ENCODE measurements at places on chromosomes 3 and 15.

GRCh38 chr15:86483936-86484335, 404.3 kb downstream of the AGBL1 start:
- DNase-seq: no peak

- DNase-seq: no peak
These were observed 41.9 kb downstream of the ABHD2 start for GRCh38 chr15:89130201-89130600.

DNA sequence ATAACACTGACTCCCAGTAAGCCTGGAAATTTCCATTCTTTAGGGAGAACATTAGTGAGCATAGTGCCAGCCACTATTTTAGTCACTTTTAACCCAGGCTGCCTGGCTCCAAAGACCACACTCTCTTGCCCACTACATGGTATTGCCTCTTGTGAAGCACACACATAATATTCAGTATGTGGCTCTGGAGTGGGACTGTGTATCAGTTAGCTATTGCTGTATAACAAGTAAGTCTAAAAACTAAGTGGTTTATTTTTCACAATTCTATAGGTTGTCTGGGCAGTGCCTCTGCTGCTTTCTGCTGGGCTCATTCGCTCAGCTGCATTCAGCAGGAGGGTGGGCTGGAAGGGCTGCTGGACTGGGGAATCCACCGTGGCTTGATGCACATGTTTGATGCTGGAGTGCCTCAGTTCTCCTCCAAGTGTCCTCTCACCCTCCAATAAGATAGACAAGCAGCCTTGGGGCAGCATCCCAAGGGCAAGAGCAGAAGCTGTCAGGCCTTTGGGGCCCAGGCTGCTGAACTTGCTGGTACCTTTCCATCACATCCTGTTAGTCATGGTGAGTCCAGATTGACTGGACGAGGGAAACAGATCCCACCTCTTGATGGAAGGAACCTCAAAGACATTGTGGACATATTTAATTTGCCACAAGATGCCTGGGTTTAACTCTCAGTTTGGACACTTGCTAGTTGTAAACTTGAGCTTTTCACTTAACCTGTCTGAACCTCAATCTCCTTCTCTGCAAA, 66.6 kb upstream of the TLE3 start:
- no peak for DNase-seq

DNA sequence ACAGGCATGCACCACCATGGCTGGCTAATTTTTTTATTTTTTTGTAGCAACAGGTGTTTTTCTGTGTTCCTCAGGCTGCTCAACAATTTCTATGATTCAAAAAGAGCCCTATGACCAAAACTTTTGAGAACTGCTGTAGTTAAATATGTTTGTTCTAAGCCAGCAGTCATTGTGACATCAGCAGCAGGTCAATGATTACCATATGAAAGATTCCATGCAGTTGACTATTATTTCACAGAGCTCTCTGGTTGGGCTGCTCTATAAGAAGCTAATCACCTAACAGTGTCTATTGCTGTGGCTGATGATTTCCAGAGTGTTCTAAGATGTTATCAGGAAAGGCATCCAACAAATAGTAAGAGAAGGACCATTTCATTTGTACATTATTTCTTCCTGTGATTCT, at the start of gene CCDC54:
Gene CCDC54, plus strand, starts transcription at position 289 of the 400 bp plus-strand sequence. CDS start 149 bp downstream, outside the sequence.
- no peak for DNase-seq

DNA sequence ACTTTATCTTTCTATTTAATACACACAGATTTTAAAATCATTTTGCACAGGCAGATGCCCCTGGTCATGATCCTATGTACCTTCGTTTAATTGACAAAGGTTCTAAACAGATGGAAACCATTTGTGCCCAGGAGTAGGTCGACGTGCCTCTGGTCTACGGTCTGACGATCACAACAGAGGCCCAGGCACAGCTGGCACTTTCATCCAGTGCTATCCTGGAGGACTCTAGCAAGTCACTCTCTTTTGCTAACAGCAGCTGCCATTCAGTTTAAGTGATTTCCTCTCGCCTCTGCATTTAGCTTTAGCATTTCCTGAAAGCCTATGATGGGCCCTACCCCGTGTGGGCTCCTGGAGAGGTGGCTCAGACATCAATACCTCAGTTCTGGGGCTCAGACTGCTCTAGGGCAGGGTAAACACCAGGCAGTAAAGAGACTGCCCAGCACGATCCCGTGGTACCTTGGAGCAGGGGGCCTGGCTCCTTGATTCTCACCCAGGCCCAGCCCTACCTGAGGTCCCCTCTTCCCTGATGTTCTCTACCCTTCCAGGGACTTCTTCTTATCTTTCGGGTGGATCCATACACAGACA, 83.2 kb upstream of the SNRPA1 start:
- DNase-seq: no peak

- DNase-seq: no peak
These were observed 23.2 kb downstream of the HHLA2 start for GRCh38 chr3:108319428-108320082.

DNA sequence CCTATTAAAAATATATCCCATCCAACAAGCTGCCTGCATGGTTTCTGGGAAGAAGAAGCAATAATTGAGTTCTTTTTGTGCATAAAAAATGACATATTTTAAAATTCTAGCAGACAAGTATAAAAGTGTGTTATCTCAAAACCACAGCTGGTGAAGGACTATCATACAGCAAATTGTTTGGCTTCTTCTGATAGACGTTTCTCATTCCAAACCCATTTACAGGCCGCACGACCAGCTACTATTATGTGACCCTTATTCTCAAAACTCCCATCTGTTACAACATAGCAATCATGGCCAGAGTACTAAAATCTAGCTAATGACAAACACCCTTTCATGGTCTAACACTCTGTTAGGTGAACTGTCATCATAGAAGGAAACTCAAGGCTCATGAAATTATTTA, 21.7 kb downstream of the ETFA start:
- DNase-seq: no peak

- no peak for DNase-seq
These were observed 62.1 kb downstream of the NUP210 start for GRCh38 chr3:13358051-13358450.

- DNase-seq: no peak
These were observed 7.0 kb upstream of the CXCR6 start for GRCh38 chr3:45936261-45936660.

- no peak for DNase-seq
These were observed 47.4 kb upstream of the MITF start for GRCh38 chr3:69691860-69692259.

GRCh38 chr15:52255935-52256334, 39.7 kb downstream of the MYO5C start:
- DNase-seq: no peak

GRCh38 chr3:190205739-190206138, 85.0 kb upstream of the P3H2 start:
- DNase-seq: no peak

DNA sequence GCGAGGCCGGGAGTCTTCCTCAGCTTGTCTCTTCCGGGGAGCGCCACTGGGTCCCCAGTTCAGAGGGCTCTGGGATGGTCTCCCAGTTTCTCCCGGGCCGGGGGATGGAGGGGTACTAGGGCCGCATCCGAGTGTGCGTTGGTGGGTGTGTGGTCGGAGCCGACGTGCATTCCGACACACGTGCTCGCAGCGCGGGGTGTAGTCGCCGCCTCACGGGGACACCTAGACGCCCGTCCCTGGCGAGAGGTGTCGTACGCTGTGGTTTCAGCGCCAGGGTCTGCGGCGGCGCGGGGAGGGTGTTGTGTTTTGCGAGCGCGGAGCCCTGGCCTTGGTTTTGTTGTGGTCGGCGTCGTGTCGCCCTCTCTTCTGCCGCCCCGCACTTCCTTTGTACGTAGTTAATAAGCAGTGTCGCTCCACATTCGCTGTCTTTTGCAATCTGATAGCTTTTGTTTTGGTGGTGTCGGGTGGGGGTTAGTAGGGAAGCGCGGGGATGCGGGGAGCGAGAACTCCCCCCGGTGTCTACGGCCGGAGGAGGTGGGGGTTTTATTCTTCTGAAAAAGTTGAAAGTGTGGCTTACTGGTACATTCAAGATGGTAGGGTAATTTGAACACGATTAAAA, 2.2 kb downstream of the IGF1R start:
- no peak for DNase-seq

DNA sequence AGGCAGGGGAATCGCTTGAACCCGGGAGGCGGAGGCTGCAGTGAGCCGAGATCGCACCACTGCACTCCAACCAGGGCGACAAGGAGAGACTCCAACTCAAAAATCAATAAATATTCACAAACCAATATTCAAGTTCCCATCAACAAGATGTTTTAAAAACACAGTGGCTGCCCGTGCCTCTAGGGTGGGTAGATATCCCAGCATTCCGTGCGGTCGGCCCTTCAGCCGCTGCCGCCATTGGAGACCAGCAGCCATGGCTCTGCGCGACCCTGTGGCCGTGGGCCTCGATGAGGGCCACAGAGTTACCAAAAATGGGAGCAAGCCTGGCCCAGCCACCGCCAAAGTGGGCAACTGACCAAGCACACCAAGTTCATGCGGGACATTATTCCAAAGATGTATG, 6.7 kb downstream of the ULK4 start:
- no peak for DNase-seq

DNA sequence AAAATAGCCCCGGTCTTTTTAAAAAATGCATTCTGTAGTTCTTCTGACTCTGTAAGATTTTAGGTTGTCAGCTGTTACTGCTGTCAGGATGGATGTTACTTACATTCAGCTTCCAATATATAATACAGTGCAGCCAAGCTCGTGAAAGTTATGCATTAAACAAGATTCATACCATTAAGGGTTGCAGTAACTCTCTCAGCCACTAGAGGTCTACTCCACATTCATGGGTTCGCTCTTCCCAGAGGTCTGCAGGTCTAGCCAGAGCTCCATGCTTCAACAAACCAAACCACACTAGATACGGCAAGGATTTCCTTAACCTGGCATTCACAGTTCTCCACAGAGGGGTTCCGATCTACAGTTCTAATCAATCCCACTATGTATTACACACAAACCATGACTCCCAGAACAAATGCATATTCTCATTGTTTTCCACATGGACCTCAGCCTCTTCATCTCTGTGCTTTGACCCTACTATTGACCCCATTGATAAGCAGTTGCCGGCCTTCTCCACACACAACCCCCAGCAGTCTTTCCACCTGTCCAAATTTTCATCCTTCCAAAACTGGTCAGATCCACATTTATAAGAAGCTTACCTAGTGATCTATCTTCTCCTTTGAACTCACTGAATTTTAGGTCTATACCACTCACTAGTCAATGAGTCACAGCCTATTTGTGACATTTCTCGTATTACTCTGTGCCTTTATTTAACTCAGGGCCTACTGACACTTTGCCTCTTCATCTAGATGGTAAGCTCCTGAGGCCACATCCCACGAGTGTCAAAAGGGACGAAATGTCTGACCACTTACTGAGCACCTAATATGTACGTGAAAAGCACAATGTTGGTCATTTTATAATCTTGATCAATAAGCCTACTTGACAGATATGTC, 33.7 kb downstream of the RORA start:
- DNase-seq: no peak

- no peak for DNase-seq
These were observed 20.9 kb upstream of the ABHD17C start for GRCh38 chr15:80674245-80674614.

GRCh38 chr3:4888913-4889846, 90.1 kb upstream of the BHLHE40 start:
- no peak for DNase-seq

GRCh38 chr3:25872200-25872877, 82.4 kb downstream of the OXSM start:
- no peak for DNase-seq

- no peak for DNase-seq
These were observed 368.6 kb upstream of the ROPN1 start for GRCh38 chr3:124360563-124360962.

DNA sequence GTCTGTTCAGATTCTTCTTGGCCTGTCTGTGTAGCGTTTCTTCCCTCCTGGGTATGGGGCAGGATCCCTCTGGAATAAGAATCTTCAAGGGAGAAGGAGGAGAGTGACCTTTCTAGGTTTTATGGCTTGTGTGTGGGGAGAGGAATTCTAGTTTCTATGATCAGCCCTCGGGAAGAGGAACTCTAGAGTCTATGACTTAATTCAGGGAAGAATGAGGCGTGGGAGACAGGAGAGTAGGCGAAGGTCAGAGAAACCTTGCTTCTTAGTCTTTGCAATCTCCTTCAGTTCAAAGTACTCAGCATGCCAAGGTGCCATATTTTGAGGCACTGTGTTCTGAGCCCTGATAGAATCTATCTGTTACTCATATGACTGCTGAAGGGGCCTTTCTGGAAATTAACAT, 99.2 kb upstream of the C3orf80 start:
- no peak for DNase-seq

DNA sequence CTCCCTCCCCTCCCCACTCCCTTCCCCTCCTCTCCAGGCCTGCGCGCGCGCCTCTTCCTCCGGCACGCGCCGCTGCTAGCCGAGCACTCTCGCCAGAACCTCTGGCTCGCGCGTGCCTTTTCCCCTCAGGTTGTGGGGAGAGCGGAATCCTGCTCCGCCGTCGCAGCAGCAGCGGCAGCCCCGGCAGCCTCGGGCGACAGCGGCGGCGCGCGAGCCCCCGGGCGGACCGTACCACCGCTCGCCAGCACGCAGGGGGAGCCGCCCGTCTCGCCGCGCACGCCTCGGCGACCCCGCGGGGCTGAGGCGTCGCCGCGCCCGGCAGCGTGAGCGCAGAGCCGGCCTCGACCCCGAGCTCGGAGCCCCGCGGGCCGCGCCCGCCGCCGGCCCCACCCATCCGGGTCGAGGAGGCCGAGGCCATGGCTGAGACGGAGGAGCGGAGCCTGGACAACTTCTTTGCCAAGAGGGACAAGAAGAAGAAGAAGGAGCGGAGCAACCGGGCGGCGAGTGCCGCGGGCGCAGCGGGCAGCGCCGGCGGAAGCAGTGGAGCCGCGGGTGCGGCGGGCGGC, at the start of gene CDV3:
Gene CDV3, plus strand, starts transcription at position 58 of the 566 bp plus-strand sequence. Its CDS starts 359 bp downstream, at position 417.
- DNase-seq: no peak

DNA sequence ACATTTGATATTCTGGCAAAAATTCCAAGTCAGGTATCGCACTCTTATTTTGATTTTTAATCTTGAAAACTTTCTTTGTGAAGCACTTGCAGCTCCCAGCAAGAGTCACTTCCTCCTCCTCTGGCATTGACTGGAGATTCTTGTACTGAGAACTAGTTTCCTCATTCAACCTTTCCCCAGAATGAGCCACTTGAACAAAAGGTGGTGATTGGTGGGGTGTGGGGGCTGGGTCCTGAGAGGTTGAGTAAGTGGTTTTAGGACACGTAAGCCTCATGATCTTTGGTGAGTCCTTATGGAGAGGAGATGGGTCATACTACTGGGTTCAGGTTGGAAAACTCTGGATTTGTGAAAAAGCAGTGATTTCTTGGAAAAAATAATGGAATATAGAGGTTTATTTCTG, 32.3 kb upstream of the ONECUT1 start:
- DNase-seq: no peak
